T-helper 17 cell (primary cell): ENCODE measurements at places on chromosomes 4 and X.

GRCh38 chr4:179584101-179584500 is 2141.9 kb upstream of the AGA start:
- DNase-seq: no peak

DNA sequence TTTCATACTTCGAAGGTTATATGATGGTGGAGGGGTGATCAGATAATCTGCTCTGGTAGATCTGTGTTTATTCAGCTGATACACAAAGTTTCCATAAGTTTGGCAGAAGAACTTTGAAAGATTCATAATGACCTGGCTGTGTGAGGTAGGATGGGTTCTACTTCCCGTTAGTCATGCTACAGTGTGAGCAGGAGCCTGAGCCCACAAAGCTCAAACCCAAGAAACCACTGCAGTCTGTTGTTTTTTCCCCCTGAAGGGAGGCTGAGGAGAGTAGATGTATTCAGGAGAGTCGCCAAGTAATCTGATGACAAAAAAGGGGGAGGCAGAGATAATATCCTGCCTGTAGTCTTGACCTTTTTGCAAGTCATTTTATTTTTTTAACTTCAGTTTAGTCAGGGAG is 52.8 kb upstream of the PPP3CA start:
- DNase-seq: no peak

DNA sequence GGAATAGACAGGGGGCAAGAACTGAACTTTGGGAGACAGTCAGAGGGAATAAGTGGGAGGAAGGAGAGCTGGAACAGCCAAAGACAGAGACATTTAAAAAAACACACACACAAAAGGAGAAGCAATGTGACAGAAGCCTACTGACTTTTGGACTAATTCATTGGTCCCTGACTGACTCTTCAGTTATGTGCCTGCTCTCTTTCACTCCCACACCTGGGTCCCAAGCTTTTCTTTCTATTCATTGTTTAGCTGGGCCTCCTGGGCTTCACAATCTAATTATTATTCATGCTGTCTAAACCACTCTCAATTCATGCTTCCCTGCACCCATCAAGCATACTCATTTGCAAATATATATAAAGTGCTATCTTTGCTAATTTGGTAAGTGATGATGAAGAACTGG is 139.2 kb upstream of the IRS4 start:
- DNase-seq: no peak

- no peak for DNase-seq
Observed at GRCh38 chr4:38980903-38981676, 51.1 kb downstream of the TMEM156 start.

GRCh38 chrX:152817078-152817764 is 13.3 kb downstream of the CETN2 start:
- no peak for DNase-seq

DNA sequence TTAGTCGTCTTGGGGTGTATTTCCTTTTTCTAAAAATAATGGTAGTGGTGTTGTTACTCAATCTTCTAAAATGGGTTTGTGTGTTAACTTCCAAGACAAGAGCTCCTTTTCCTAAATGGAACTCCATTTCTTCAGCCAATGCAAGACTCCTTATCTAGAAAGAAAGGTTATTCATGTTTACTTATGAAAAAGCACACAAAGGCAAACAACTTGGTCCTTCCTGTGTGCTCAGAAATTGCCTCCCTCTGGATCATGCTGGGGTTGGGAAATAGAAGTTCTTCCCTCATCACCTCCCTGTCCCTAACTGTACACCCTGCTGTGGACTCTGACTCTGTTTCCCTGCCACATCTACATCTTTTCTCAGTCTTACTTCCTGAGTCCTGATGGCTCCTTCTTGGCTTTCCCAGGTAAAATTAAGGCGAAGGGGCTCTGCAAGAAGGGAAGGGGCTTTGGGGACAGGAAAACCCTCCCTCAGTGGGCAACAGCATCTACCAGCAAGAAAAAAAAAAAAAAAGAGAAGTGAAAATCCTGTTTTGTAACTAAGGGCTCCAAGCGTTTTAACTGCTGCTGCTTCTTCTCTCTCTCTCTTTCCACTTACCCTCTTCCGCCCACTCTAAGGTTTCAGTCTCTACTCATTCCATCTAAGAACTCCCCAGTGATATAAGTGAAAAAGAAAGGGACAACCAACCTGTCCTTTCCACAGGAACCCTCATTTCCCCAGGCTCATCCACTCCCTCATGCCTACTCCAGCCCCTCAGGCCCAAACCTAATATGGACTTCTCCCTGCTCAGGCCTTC is 19.8 kb upstream of the TASL start:
- no peak for DNase-seq

GRCh38 chr4:71487344-71487920 is 148.6 kb downstream of the SLC4A4 start:
- no peak for DNase-seq

DNA sequence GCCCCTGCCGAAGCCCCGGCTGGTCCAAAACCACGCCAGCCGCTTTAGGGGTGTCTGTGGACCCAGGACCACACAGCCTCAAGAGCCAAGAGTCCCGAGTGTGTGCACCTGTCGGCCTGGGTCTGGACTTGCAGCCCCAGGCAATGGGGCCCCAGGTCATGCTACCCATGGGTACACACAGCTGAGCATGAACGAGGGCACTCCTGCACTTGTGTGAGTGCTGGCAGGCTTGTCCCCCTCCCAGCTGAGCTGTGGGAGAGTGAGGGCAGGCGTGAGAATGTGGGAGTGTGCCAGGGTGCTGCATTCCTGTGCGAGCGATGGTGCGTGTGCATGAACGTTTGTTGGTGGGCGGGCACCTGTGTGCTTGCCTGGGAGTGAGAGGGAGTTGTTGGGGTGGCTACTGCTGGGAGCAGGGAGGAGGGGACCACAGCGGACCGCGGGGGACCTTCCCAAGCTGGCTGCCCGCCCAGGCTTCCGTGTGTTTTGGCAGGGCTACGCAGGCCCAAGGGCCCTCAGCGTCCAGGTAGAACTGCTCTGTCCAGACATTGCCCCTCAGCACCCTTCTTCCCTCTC is 30.8 kb downstream of the BLOC1S4 start:
- DNase-seq: no peak

GRCh38 chrX:55787063-55787462 is 69.5 kb downstream of the RRAGB start:
- DNase-seq: no peak

DNA sequence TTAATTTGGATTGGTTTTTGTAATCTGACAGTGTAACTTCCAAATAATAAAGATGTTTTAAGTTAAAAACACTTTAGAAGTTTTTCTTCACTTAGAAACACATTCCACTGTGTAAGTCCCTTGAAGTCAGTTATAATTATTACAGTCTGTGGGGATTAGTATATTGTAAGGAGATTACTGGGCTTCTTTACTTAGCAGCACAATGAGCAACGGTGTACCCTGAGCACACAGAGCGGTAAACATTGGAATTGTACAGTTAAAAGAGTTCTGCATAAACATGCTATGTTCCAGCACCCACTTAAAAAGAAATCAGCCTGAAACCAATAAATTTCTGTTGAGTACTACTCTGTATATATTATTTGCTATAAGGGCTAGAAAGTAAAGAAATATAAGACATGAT is 44.3 kb downstream of the CCSER1 start:
- no peak for DNase-seq

GRCh38 chrX:10538831-10539230 is 81.6 kb downstream of the MID1 start:
- no peak for DNase-seq

GRCh38 chrX:28576117-28576516 is 11.1 kb upstream of the IL1RAPL1 start:
- DNase-seq: no peak

DNA sequence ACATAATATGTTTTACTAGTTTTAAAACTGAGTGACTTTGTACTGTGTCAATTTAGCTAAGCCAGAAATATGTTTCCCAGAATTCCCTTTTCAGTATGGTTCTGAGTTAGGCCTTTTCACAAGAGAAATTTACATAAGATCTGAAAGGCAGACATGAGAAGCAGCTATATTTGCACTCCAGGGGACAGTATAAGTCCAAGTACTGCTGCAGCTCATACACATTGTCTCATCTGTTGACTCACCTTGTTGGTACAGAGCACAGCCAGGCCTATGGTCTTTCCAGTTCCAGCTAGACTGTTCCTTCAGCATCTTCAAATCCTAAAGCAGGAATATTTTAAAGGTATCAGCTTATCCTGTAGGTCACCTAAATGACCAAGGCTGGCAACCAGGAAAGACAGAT is 53.5 kb downstream of the BMP3 start:
- no peak for DNase-seq

- no peak for DNase-seq
Observed at GRCh38 chrX:39935411-39936064, 162.2 kb downstream of the BCOR start.

DNA sequence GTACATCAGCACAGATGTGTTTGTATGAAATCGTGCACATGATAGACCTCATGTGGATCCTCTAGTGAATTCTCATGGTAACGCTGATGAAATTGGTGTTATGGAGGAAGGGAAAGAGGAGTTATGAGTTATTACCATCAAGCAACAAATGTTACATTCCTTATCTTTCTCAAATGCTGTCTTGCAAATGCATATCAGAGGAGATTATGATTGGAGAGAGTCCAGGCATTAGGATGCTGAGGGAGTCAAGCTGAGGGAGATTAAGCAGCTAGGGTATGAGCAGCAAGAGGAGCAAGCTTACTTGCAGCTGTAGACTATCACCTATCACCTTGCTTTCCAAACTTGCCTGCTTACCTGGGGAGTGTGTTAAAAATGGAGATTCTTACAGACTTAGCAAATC is 36.8 kb upstream of the SFRP2 start:
- no peak for DNase-seq

DNA sequence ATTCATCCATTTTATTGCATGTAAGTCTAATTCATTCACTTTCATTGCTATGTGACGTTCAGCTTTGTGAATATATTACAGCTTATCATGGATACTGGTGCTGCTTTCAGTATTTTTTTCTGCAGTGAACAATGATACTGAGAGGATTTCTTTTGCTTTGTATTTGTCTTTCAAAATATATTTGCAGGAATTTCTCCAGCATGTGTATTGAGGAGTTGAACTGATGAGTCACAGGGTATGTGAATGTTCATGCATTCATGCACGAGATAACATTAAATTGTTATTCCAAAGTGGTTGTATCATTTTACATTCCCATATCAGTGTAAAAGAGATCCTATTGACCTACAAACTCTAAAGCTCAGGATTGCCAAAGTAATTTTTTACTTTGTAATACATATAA is 283.8 kb upstream of the ARSJ start:
- DNase-seq: no peak

GRCh38 chr4:152344001-152344400 is 191.9 kb downstream of the FBXW7 start:
- DNase-seq: no peak

GRCh38 chrX:70479922-70480659 is 35.5 kb downstream of the DLG3 start:
- no peak for DNase-seq

- DNase-seq: no peak
Observed at GRCh38 chrX:72280321-72280845, 3.3 kb upstream of the RPS4X start.

- no peak for DNase-seq
Observed at GRCh38 chrX:68697465-68698125, 50.1 kb downstream of the STARD8 start.

DNA sequence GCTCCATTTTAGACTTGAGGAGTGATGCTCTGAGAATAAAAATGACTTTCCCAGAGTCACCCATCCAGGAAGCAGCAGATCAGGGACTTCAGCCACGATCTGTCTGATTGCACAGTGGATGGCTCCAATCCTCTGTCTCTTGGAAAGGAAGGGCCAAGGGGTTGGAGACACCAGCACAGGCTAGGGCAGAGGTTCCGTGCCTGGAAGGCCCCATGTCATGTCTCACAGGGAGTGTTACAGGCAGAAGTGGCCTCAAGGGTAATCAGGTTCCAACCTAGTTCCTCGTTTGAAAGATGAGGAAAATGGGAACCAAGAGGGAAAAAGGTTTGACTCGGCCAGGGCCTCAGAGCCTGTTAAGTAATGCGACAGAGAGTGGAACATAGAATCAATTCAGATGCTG is 160.0 kb downstream of the EFNB1 start:
- DNase-seq: no peak

DNA sequence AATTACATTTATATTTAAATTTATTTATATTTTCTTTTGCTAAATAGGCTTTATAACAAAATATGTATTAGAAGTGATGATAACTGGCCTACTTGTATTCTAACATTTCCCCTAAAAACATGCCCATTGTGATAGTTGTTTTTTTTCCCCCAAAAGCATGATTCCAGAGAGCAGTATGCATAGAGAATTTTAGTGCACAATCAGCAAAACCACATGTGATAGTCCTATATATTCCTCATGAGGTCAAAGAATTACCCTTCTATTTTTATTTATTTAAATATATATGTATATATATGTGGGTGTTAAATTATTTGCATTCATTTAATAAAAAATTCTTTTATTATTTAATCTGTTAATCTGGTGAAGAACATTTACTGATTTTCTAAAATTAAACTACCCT is 78.2 kb upstream of the TLL1 start:
- DNase-seq: no peak

- DNase-seq: no peak
Observed at GRCh38 chrX:17552044-17552650, 177.1 kb downstream of the NHS start.

GRCh38 chr4:85720735-85721134 is 245.8 kb downstream of the ARHGAP24 start:
- no peak for DNase-seq

DNA sequence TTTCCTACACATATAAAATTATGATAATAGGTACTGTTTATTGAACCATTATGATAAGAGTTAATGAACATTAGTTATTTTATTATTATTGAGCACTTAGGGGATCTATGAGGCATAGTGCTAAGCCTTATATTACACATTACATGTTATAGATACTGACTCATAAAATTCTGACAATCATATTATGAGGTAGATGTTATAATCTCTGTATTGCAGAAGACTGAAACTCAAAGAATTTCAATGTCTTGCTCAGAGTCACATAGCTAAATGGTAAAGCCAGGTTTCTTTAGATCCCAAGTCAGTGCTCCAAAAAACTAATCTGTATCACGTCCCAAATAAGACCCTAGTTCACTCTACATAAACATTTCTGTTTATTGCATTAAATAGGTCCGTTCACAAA is 207.2 kb upstream of the CNKSR2 start:
- DNase-seq: no peak

DNA sequence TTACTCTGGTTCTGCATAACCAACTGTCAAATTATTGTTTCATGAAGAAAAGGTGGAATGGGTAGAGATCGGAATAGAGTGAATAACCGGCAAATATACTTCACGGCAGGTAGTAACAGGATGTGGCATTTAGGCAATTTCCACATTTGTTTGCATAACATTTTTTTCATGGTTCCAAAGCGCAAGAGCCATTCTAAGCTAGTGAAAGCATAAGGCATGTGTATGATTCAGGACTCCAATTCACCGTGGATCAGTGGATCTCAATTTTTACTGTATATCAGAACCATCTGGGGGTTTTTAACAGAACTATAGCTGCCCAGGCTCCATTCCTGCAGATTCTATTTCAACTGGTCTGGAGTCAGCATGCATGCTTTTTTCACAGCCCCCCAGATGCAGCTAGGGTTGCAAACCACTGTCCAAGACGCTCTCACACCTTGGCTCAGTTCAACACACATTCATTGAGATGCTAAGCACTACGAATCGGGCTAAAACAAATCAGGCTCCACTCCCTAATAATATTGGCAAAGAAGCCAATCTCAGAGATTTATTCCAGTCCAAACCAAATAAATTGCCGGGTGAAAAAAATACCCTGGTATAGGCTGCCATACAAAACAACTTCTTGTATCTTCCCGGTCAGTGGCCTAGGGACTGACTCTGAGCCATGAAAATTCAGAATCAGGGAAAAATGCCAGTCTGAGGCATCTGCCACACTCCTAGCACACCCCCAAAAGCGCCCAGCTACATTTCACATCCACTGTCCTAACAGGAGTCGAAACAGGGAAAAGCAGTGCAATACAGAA is 30.0 kb downstream of the AFAP1 start:
- DNase-seq: no peak
